M059J (cell line): ENCODE measurements at places on chromosomes 1 and 21. TPM values are rescaled to one million over a fixed set of nuclear protein-coding genes. Genes with fewer than 3 reads are reported as not detected.

FAM163A gene
- total RNA-seq = 0.05 TPM in 1 of 2 replicates, not detected in the other

NKAIN1 gene
- 0.12 and 2.8 TPM in 2 replicates for total RNA-seq

GTF2B gene
- 51.2 and 53.3 TPM in 2 replicates for total RNA-seq

APOBEC4 gene
- not detected in 2 replicates for total RNA-seq
